ENCODE measurements at places on chromosomes 5 and 9.
A peak's percentile ranks its signal among the peaks of the same experiment; 100 is the strongest.

GRCh38 chr9:109699019-109699418 lies 81.0 kb upstream of the PALM2AKAP2 start:
- no peak for DNase-seq

- no peak for DNase-seq
These were observed 1040.3 kb downstream of the TLE1 start for GRCh38 chr9:80649001-80649420.

DNA sequence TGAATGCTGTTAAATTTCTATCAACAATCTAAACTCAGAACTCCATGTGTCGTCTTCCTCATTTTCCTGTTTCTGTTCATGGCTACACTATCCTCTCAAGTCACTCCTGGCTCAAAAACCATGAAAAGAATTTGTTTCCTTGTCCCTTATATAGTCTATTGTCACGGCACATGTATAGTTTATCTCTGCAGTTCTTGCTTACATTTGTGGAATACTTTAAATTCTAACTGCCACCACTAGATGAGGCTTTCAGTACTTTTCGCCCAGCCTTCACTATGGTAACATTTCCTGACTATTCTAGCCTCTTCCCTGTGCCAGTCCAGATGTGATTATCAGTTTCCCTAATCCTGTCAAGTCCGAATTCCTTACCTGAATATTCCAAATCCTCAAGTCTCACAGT lies 34.6 kb downstream of the PKD2L2 start:
- DNase-seq, result no peak

DNA sequence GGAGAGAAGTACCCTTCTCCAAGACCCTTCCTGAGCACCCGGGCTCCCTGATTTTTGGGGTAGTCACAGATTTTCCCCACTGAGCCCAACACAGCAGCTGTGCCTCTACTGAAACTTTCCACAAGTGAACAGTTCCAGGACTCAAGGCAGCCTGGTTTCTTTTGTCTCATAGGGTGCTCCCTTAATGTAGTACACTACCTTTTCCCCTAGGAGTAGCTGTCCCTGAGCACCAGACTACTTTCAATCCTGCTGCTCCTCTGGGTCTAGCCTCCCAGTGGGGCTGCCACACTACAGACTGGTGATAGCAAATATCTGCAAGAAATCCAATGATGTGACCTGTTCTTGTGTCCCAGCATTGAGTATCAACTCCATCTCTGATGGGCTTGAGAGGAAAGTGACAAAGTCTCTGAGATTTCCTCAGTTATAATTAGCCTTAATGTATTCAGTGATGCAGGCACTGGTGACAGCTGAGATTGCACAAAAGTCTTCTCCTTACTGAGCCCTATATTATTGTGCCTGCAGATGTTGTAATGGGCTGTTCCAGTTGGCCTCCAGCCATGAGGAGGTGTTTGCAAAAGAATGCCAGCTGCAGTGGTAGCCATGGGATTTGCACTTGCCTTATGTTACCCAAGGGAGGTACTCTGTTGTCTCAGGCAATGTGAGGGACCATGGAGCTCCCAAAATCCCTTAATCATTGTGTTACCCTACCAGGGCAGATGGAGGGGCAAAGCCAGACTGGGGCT lies 1802.5 kb downstream of the EFNA5 start:
- peak; percentile 5 for DNase-seq

DNA sequence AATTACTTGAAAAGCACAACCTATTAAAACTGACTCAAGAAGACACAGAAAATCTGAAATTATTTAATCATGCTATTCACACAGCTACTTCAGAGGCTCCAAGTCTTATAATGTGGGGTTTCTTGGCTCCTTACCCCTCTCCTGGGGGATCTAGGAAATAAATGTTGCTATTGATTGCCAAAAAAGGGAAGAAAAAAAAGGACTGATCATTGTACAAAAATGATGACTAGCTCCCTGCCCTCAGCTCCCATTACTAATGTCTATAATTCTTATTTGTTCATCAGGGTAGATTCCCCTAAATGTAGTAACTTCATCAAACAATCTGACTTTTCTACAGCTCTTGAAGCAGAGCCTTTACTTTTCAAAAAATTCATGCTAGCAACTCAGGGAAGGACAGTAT lies 3.3 kb upstream of the SMC5 start:
- DNase-seq, result no peak

DNA sequence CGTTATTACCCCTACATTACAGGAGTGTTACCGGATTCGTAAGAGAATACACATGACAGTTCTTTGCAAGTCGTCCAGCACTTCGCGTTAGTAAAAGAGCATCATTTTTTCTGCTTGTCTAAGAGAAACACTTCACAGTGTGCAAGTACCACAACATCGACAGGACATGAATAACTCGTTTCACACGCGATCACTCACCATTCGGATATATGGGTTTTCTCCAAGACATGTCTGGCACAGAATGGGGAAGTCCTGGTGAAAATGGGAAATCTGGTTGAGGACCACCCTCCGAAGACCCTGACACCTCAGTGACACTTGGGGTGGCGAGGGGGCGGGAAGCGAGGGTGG lies 642 bp downstream of the RBM22 start:
- DNase-seq, result no peak

- no peak for DNase-seq
These were observed 2.0 kb downstream of the CNOT6 start for GRCh38 chr5:180495991-180496741.

- DNase-seq, result no peak
These were observed 576.5 kb downstream of the CSNK1G3 start for GRCh38 chr5:124088289-124089032.

DNA sequence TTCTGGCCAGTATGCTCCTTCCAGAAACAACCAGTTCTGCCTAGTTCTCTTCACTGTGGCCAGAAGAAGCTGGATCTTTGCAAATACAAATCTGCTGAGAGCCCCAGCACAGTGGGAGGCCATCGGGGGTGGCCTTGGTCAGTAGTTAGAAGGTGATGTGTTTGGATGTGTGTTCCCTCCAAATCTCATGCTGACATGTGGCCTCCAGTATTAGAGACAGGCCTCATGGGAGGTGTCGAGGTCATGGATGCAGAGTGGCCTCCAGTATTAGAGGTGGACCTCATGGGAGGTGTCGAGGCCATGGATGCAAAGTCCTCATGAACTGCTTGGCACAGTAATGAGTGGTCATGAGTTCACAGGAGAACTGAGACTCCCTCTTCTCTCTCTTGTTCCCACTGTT lies 7.6 kb upstream of the IRX2 start:
- no peak for DNase-seq

DNA sequence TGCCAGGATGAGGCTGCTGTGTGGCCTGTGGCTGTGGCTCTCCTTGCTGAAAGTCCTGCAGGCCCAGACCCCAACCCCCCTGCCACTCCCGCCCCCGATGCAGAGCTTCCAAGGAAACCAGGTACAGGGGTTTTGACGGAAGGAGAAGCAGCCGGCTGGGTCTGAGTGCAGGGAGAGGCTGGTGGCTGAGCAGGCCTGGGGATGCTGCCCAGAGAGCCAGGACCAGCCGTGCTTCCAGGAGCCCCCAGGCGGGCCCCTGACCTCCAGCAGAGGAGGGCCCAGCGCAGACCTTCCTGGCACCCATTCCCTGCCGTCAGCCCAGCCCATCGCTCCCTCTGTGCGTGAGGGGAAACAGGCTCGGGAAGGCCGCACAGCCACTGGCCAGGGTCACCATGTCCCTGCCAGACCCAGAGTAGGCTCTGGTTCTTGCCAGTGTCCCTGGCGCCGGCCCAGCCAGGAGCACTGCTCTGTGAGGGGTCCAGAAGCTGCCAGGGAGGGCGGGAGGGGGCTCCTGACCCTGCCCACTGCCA lies 313 bp downstream of the LCN12 start:
- DNase-seq, result no peak

- DNase-seq, result peak; percentile 11
These were observed 180.9 kb downstream of the CD180 start for GRCh38 chr5:67015541-67016191.

GRCh38 chr9:99999797-100000196 lies 93.3 kb downstream of the STX17 start:
- no peak for DNase-seq

GRCh38 chr5:111271885-111272284 lies 47.7 kb downstream of the CAMK4 start:
- DNase-seq, result no peak

Measured in NCI-H82 (cell line).